ENCODE measurements at places on chromosomes 12 and 14.

- DNase-seq = no peak
These were observed 317.5 kb upstream of the KITLG start for GRCh38 chr12:88897723-88898122.

DNA sequence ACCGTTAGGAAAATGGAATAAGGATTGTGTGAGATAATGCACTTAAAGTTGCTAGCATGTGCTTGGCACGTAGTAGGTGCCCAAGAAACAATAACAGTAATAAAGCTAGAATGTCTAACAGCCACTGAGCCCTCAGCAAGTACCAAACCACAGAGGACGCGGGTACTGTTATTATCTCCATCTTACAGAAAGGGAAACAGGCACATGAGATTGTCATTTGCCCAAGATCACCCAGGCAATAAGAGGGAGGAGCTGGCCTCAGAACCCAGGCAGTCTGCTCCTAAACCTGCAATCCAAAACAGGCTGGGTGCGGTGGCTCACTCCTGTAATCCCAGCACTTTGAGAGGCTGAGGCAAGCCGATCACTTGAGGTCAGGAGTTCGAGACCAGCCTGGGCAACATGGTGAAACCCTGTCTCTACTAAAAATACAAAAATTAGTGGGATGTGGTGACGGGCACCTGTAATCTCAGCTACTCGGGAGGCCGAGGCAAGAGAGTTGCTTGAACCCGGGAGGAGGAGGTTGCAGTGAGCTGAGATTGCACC is 5.1 kb upstream of the SDS start:
- DNase-seq = no peak

DNA sequence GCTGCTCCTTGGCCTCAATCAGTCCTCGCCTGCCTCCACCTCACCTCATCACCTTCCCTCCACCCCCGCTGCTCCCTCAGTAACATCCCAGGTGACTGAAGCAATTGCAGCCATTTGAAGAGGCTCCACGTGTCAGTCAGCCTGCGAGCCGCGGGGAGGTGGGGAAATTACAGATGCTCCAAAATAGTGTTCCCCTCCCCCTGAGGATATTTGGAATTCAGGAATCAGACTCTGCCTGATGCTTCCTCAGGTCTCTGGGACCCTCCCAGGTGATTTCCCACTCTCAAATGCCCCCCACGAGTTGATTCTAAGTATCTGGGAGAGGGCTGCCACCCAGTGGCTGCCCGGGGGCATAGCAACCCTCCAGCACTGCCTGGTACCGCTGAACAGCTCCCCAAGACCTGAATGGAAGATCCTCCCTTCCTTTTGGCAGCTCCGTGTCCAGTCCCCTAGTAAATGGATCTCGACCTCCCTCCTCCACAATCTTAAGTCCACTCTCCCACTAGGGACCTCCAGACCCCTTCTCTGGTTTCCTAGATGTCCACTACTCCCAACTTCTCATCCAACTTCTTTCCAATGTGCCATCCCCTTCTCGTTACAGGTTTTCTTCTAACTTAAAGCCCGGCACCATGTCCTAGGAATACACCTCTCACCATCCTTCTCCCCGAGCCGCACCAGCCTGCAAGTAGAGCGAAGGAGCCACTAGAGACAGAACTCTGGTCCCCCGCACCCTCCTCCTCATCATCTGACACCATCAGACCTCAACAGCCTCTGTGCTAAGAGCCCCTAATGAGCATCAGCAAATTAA is 1.4 kb upstream of the ASIC1 start:
- peak; percentile 32 for DNase-seq

GRCh38 chr12:29599381-29599780 is 101.9 kb upstream of the OVCH1 start:
- no peak for DNase-seq

DNA sequence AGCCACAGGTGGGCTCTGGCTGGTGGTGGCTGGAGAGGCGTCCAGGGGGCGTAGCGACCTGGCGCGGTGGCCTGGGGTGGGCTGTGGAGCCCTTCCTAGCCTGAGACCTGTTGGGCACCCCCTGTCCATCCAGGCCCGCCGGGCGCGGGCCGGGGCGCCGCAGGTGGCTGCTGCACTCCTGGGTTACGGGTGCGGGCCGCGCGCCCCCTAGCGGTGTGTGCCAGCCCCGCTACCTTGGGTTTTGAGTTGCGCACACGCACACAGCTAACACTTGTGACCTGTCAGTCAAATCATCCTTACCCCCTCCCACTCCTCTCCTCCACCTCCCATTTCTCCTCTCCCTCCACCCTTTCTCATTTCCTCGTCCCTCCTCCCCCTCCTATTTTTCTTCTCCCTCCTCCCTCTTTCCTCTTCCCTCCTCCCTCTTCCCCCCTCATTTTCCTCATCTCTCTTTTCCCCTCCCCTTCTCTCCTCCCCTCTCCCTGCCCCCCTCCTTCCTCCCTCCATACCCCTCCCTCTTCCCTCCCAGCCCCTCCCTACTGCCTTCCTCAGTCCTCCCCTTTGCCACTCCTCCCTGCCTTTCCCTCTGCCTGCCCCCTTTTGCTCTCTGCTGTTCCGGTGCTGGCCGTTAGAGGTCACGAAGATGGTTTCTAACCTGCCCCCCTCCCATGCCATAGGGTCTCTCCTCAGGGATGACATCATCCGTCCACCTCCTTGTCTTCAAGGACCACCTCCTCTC is 2.3 kb downstream of the MEG3 start:
- DNase-seq = no peak

DNA sequence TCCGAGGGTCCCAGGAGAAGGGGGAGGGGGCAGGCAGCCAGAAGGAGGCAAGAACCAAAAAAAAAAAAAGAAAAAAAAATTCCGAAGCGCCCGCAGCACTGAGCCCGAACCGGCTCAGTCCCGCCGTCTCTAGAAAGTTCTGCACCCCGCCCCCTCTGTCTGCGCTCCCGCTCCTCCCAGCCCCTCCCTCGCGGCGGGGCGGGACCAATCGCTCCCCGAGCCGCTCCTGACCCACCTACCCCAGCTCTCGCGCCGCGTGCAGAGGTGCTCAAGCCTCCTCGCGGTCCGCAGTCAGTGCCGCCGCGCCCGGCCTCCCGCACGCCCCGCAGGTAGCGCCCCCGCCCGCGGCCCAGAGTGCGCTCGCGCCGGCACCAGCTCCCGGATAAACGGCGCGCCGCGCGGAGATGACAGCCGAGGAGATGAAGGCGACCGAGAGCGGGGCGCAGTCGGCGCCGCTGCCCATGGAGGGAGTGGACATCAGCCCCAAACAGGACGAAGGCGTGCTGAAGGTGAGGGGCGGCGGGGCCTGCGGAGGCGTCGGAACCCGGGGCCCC is at the start of gene FKBP4:
Gene FKBP4 (plus strand): TSS at position 235 of the 554 bp plus-strand sequence. CDS start 170 bp downstream, at position 405.
- DNase-seq = peak; percentile 78

GRCh38 chr12:2319737-2320506 is 267.1 kb downstream of the CACNA1C start:
- DNase-seq = no peak

DNA sequence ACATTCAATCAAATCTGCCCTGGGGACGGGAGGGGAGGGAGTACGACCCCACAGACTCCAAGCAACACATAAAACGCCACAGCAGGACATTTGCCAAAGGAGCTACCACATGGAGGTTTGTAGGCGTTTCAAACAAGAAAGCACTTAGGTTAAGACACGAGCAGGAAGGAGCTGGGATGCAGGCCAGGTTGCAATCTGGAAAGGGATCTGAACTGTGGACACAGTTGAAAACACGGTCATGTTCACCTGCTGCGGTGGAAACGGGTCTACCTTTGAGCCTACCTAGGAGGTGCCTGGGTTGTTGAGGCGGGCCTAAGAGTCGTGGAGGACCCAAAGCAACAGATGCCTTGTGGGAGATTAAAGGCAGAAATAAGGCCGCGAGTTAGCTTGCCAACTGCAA is 18.4 kb downstream of the PRKAB1 start:
- DNase-seq = no peak

- DNase-seq = no peak
These were observed 26.5 kb upstream of the PPP1R12A start for GRCh38 chr12:79961411-79961810.

DNA sequence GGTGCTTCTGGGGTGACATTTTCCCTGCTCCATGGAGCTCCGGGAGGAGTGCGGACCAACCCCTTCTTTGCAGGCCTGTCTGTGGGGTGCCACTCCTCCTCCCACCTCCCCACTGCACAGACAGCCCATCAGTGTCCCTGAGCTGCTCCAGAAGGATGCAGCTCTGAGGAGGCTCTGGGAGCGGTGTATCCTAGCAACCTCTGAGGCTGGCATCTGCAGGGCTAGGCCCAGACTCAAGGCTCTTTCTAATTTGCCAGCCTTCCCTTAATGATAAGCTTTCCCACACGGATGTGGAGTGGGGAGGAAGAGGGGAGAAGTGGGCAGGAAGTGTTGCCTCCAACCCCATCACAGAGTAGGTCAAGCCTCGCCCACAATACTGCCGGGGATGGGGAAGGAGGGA is 59.7 kb downstream of the CALM1 start:
- no peak for DNase-seq

DNA sequence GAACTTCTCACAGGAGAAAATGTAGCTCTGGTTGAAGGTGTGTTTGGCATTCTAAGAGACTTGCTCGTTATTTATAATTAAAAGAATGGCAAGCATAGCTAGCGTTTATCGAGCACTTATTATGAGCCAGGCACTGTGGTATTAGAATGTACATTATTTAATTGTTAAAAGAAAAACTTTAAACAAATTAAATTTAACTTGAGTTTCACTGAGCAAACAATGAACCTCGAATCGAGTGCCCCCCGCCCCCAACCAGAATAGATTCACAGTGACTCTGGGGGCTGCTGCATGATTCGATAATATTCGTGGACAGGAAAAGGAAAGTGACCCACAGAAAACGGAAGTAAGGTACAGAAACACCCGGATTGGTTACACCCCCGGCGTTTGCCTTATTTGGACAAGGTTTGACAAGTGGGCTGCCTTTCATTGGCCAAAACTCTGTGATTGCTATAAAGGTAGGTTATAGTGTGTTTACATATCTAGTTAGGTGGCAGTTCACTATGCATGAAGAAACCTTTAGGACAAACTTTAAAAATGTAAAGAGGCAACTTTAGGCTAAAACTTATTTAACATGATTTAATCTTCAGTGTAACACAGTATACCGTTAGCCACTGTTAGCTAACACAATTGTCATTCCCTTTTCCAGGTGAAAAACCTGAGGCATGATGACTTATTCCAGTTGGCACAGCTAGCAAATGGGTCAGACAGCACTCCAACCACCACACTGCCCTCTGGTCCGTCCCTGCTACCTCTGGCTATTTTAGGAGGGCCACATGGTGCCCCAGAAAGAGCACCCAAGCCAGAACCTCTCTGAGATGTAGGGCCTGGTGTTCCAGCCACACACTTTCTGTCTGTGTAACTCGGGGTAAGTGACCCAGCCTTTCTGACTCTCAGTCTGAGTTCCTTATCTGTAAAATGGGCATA is 7.1 kb downstream of the SCNN1A start:
- no peak for DNase-seq

DNA sequence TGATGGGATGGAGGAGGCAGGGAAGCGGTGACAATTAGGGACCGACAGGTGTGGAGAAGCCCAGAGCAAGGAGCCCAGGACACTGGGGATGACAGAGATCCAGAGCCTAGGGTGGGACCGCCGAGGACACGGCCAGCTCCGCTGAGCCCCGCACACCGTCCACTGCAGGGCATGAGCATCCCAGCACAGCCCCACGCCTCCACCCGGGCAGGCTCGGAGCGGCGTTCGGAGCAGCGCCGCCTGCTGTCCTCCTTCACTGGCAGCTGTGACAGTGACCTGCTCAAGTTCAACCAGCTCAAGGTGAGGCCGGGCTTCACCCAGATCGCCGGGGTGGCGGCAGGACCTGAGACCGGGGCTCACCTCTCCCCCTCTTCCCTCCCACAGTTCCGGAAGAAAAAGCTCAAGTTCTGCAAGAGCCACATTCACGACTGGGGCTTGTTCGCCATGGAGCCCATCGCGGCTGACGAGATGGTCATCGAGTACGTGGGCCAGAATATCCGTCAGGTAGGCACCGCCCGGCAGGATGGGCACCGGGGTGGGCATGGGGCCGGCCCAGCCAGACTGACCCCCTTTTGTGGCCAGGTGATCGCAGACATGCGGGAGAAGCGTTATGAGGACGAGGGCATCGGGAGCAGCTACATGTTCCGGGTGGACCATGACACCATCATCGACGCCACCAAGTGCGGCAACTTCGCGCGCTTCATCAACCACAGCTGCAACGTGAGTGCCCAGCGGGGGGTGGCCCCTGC is 23.7 kb downstream of the SETD1B start:
- no peak for DNase-seq
